ENCODE measurements at places on chromosomes 11 and 22.

DNA sequence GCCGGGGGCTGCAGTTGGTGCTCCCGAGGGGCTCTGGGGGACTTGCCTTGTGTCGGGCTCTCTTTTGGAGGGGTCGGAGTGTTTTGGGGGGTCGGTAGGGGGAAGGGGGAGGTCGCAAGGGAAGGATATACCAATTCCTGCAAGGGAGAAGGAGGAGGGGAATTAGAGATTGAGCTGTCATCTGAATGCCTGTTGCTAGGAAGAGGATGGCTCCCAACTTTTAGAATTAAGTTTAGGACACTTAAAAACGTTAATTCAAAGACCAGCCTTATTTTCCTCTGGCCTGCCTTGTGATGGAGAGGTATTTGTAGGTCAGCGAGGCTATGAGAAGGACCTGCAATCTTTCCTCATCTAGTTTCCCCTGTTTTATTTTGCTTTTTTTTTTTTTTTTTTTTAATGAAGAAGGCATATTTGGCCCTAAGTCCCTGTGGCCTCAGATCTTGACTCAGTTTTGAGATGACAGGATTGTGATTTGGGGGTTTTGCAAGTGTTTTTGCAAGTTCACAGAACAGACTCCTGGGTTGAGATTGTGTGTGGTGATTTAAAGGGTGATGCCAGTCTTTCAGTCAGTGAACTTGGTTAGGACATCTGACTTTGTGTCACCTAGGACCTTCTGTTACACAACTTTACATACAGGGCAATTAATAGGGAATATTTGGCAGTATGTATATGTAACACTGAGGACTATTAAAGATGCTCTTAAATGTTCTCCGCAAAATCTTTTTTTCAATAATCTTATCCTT is 672 bp downstream of the TMEM135 start:
- no peaks in the 10 kb centered on the region for H3K27me3 ChIP-seq
- DNase-seq, result no peak
- peak overlapping the region; percentile 87 for H3K27ac ChIP-seq
- H3K4me3 ChIP-seq, result peak overlapping the region; percentile 90

GRCh38 chr11:70568035-70568813 is 169.9 kb downstream of the CTTN start:
- DNase-seq, result no peak
- peak overlapping the region; percentile 64 for H3K4me3 ChIP-seq
- H3K4me1 ChIP-seq, result peaks cover 4% of the 10 kb centered on the region
- no peaks in the 10 kb centered on the region for H3K36me3 ChIP-seq
- peak overlapping the region; percentile 50 for H3K27ac ChIP-seq
- no peaks in the 10 kb centered on the region for H3K27me3 ChIP-seq

DNA sequence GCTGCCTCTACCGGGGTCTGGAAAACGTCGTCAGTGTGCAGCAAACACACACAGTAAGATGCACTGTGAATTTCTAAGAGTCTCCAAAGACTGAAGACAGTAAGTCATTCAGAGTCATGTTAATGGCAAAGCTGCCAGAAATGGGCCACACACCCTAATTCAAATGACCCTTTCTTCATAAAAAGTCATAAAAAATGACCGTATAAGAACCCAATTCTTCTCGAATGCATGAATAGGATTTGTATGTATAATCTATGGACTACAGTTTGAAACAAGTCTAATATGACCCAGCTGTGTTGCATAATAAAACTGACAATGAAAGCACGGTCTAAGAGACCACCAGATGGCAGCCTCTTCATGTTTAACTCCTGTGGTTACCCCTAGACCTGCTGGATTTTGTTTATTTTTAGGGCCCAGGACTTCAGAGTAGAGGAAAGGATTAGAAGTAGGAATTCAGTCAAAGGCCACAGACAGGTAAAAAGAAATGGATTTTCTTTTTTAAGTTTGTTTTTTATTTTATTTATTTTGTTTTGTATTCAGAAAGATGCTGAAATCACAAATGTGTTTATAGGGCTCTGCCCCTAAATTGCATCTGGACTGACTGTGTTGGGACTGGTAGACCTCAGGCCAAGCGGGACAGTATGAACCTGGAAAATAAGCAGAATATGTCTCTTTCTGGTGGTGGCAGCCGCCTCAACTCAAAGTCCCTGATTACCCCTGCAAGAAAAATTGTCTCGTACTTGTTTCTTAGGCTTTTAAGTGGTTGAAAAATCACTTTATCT is 32.1 kb upstream of the SLC5A12 start:
- H3K27me3 ChIP-seq, result no peaks in the 10 kb centered on the region
- peak; percentile 79 for DNase-seq
- no peaks in the 10 kb centered on the region for H3K4me1 ChIP-seq
- H3K36me3 ChIP-seq, result no peaks in the 10 kb centered on the region

GRCh38 chr11:46436113-46436512 is 44.5 kb upstream of the CHRM4 start:
- H3K4me1 ChIP-seq, result no peaks in the 10 kb centered on the region
- H3K27me3 ChIP-seq, result no peaks in the 10 kb centered on the region
- H3K27ac ChIP-seq, result no peak overlapping the region

DNA sequence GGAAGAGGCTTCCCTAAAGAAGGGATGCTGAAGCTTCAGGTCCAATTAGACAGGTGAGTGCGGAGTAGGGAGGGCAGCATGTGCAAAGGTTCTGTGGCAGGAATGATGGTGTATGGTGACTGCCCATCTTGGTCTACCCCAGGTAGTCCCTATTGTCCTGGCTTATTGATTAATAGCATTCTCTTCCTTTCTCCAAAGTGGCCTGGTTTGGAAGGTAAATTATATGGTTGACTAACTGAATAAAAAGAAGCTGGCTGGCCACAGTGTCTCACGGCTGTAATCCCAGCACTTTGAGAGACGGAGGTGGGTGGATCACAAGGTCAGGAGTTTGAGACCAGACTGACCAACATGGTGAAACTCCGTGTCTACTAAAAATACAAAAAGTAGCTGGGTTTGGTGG is 230.5 kb downstream of the MIAT start:
- H3K27me3 ChIP-seq, result no peaks in the 10 kb centered on the region
- DNase-seq, result no peak
- H3K4me3 ChIP-seq, result peak overlapping the region; percentile 4
- H3K27ac ChIP-seq, result peak overlapping the region; percentile 95
- H3K4me1 ChIP-seq, result peaks cover 63% of the 10 kb centered on the region
- H3K36me3 ChIP-seq, result no peaks in the 10 kb centered on the region

- no peak overlapping the region for H3K27ac ChIP-seq
- no peak overlapping the region for H3K4me3 ChIP-seq
- H3K36me3 ChIP-seq, result peaks cover 24% of the 10 kb centered on the region
These were observed 14.0 kb downstream of the CBX7 start for GRCh38 chr22:39138357-39138997.

- DNase-seq, result no peak
- H3K4me3 ChIP-seq, result no peak overlapping the region
- H3K36me3 ChIP-seq, result peaks cover 50% of the 10 kb centered on the region
- no peak overlapping the region for H3K27ac ChIP-seq
- H3K4me1 ChIP-seq, result peaks cover 8% of the 10 kb centered on the region
- H3K27me3 ChIP-seq, result no peaks in the 10 kb centered on the region
These were observed 10.5 kb downstream of the CXCR5 start for GRCh38 chr11:118894192-118894591.

GRCh38 chr11:77409046-77409445 is 64.8 kb downstream of the PAK1 start:
- H3K4me1 ChIP-seq, result peaks cover 6% of the 10 kb centered on the region
- H3K36me3 ChIP-seq, result no peaks in the 10 kb centered on the region
- no peak overlapping the region for H3K27ac ChIP-seq

DNA sequence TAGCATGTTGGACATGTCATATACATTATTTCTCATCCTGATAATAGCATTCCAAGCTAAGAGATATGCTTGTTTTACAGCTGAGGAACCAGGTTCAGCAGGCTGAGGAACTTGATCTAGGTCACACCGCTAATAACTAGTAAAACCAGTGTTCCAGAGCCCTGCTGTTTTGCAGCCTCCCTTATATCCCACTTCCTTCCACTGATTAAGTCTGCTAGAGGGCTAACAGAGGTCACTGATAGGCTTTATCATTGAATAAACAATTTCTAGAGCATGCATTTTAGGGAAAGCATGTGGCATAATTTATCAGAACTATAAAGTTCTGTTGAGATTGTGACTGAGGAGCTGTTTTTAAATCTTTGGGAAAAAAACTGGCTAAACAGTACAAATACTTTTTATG is 54.0 kb downstream of the UVRAG start:
- H3K27ac ChIP-seq, result no peak overlapping the region
- no peaks in the 10 kb centered on the region for H3K4me1 ChIP-seq
- no peaks in the 10 kb centered on the region for H3K36me3 ChIP-seq
- no peak for DNase-seq
- H3K27me3 ChIP-seq, result no peaks in the 10 kb centered on the region

DNA sequence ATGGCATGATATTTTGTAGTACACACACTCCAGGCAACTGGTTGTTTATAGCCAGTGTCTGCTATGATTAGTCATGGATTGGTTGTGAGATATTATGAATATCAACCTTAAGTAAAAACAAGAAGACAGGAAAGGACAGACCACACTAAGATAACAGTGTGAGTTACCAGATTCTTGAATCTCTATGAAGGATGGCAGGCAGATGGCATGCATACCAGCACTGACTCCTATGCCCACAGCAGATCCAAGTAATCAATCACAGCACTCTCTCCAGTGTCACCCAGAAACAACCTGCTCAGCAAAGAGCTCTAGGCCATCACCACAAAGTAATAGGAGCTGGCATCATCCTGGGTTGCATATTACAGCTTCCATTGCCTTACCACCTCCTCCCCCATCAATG is 116.6 kb downstream of the GALNT18 start:
- no peak for DNase-seq
- no peaks in the 10 kb centered on the region for H3K27me3 ChIP-seq
- H3K4me3 ChIP-seq, result no peak overlapping the region

DNA sequence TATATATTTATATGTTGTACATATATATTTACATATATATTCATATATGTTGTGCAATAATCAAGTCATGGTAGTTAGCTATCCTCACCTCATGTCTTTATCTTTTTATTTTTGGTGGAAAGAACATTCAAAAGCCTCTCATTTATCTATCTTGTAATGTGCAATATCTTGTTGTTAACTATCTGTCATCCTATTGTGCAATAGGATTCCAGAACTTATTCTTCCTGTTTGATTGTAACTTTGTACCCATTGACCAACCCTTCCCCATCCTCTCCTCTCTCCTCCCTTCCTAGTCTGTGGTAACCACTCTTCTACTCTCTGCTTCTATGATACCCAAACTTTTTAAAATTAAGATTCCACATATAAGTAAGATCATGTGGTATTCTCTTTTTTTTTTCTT is 115.6 kb upstream of the PDGFD start:
- H3K27ac ChIP-seq, result no peak overlapping the region
- no peaks in the 10 kb centered on the region for H3K4me1 ChIP-seq
- no peaks in the 10 kb centered on the region for H3K36me3 ChIP-seq
- no peak overlapping the region for H3K4me3 ChIP-seq

DNA sequence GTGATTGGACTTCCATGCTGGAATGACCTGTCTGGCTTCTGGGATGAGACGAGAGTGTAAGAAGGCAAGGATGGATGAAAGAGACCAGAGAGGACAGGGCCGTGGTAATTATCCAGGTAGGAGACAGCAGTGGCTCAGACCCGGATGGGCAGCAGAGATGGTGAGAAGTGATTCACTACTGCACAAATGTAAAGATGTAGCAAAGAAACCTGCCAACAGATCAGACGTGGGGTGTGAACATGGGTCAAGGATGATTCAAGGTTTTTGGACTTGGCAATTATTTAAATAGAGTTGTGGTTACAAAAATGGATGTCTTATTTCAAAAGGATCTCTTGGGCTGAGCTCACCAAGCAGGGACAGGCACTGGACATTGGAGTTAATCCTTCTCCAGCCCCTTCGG is 32.7 kb downstream of the RIBC2 start:
- H3K27me3 ChIP-seq, result no peaks in the 10 kb centered on the region
- no peaks in the 10 kb centered on the region for H3K36me3 ChIP-seq
- H3K4me1 ChIP-seq, result peaks cover 20% of the 10 kb centered on the region
- H3K4me3 ChIP-seq, result no peak overlapping the region
- no peak overlapping the region for H3K27ac ChIP-seq

DNA sequence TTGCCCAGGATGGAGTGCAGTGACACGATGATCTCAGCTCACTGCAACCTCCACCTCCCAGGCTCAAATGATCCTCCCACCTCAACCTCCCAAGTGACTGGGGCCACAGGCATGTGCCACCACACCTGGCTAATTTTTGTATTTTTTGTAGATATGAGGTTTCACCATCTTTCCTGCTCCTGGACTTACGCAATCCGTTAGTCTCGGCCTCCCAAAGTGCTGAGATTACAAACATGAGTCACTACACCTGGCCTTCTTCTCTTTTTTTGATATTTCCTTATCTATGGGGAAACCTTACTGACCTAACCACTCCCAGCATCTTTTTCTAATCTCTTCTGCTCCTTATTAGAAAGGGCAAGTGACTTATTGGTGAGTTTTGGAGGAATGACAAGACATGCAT is 121.7 kb upstream of the CHORDC1 start:
- H3K4me3 ChIP-seq, result no peak overlapping the region
- H3K27ac ChIP-seq, result no peak overlapping the region
- H3K4me1 ChIP-seq, result no peaks in the 10 kb centered on the region
- no peak for DNase-seq

DNA sequence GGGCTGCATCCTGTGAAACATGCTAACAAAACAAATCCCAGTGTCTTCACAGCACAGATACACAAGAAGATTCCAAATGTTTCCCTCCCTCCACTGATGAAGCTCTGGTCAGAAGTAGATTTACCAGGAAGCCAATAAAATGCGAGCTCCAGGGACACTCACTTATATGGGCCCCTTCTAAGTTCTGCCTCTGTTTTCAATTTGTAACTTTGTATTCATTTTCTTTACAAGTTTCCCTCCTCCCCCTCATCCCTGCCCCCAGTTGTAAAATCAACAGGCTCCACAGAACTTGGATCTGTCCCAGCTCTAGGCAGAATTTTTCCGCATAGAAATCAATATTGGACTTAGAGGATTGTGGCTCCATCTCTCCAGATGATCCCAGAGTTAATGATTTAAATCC is 48.1 kb upstream of the ME3 start:
- no peaks in the 10 kb centered on the region for H3K4me1 ChIP-seq
- H3K36me3 ChIP-seq, result no peaks in the 10 kb centered on the region
- H3K27me3 ChIP-seq, result no peaks in the 10 kb centered on the region
- no peak overlapping the region for H3K27ac ChIP-seq
- no peak overlapping the region for H3K4me3 ChIP-seq

GRCh38 chr11:131864228-131864627 is 493.8 kb downstream of the NTM start:
- H3K4me3 ChIP-seq, result no peak overlapping the region
- no peak overlapping the region for H3K27ac ChIP-seq
- no peaks in the 10 kb centered on the region for H3K4me1 ChIP-seq

Data from ascending aorta (tissue), 2 donors.